ENCODE measurements at places on chromosomes 6 and 20. TPM values are rescaled to one million over a fixed set of nuclear protein-coding genes. Genes with fewer than 3 reads are reported as not detected.

Gene ZBTB12
- 3.0 TPM for total RNA-seq

Gene CALHM4
- total RNA-seq, result not detected

Gene HACE1
- total RNA-seq, result 44.2 TPM

Gene LBP
- total RNA-seq, result not detected

Gene STMND1
- 0.37 TPM for total RNA-seq

DNA sequence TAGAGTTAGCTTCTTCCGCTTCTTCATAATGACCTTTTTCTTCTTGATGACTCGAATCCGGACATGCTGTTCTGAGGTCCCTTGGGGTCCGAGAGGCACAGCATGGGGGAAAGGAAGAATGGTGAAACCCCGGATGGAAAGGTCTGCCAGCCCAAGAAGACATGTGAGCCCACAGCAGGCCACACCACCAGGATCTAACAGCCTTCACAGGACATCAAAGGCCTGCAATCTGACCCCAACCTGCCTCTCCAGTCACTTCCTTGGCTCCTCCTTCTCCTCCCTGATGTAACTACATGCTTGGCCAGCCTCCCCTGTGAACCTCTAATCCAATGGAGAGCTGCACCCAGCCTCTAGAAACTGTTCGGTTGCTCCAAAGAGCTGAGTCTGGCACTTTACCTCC lies 1.6 kb downstream of the CPXM1 start:
- ATAC-seq, result no peak

DNA sequence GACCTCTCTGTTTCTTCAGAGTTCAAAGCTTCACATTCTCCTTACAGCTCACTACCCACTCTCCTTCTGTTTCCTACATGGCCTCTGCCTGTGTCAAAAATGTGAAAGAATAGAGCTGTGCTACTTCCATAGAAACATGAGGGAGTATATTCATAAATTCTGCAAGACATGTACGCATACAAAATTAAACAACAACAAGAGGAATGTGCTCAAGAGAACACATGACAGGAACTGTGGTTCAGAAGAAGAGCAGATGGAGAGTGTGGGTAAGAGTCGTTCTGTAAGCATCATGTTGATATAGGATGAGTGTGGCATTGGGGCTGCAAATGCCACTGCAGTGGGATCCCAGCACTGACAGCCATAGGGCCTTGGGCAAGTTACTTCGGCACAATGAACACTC lies 266.6 kb upstream of the SASH1 start:
- no peak for ATAC-seq

GRCh38 chr6:79167931-79168694 lies 66.4 kb downstream of the HMGN3 start:
- no peak for ATAC-seq

GRCh38 chr20:17663040-17663399 lies 19.0 kb downstream of the RRBP1 start:
- ATAC-seq, result no peak

- no peak for ATAC-seq
These were observed 703.5 kb downstream of the TFAP2A start for GRCh38 chr6:9711365-9711764.

DNA sequence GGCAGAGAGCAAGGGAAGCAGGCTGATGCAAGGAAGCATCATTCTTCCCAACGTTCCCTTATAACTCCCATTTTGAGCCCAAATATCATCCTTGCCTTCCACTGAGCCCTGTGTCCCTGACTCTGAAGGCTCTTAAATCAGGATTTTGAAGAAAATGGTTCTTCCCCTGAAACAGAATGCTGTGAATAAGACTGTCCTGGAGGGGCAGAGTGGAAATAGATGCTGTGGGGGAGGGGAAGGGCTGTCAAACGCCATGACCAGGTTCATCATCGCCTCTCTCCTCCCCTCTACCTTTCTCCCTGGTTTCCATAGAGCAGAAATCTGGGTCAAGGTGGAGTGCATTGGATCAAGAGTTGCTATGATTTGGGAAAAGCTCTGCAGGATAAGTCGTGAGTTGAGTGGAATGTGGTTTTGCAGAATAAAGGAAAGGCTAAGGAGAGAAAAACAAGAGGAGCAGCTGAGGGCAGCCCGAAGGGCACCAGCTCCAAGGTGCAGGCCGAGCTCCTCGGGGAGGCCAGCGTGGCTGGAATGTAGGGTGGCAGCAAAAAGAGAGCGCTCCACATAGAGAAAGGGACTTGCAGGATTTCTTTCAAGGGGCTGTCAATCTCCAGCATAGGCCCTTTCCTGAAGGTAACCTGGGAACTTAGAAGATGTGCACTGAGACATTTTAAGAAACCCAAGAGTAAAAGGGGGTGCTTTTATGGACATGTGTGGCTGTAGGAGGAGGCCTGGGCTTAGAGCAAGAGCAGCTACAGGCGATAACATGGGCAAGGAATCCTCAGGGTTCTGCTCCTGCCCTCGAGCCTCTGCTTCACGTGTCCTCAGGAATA lies 120.8 kb upstream of the CDYL start:
- ATAC-seq, result no peak
